Mesenteric fat pad (tissue), 1 donor: ENCODE measurements at places on chromosomes 2 and 18. TPM values are rescaled to one million over a fixed set of nuclear protein-coding genes. Genes with fewer than 3 reads are reported as not detected.

The NMUR1 gene
- total RNA-seq: 1.4 TPM

The RGPD3 gene
- 0.42 TPM for total RNA-seq

The UGT1A8 gene
- not detected for total RNA-seq

The IMPA2 gene
- 31.8 TPM for total RNA-seq

The TFPI gene
- 66.8 TPM for total RNA-seq

The TMEM37 gene
- total RNA-seq: 56.4 TPM

The ODC1 gene
- total RNA-seq: 32.8 TPM

GRCh38 chr18:79629249-79629558 is 50.4 kb upstream of the CTDP1 start:
- no peak for DNase-seq

DNA sequence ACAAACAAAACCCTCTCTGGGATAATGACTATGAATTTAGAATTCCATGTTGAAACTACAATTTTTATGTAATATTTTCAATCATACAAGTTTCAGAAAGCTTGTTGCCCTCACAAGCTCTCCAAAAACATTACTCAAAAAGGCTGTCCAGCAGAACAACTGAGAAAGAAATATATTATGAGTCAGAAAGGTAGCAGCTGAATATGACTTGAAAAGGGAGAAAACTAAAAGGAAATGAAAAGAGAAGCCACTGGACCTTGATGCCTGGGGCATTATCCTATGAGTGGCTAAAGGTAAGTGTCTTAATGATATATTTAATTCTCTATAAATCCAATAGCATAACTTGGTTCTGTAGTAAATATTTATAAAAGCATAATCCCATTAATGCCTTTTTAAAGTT is 61.8 kb downstream of the NXPH2 start:
- DNase-seq: no peak

- no peak for DNase-seq
Measured at GRCh38 chr2:215899141-215900074, 113.9 kb downstream of the MREG start.

DNA sequence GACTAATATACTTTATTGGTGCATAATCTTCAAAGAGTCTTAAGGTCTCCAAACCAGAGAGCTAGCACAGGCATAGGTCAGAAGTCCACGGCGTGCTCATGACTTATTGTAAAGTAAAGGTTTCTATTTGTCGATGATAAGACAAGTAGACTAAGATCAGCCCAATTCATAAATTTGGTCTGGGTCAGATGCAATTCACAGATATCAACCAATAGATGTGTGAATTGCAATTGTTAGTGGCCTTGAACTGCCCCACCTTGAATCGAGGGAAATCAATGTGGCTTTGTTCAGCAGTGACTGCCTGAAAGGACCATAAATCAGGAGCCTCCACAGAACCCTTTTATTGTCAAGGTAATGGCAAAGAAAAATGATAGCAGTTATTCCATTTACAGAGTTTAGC is 39.1 kb upstream of the CPS1 start:
- no peak for DNase-seq

GRCh38 chr2:128623776-128624761 is 305.4 kb upstream of the HS6ST1 start:
- DNase-seq: no peak

DNA sequence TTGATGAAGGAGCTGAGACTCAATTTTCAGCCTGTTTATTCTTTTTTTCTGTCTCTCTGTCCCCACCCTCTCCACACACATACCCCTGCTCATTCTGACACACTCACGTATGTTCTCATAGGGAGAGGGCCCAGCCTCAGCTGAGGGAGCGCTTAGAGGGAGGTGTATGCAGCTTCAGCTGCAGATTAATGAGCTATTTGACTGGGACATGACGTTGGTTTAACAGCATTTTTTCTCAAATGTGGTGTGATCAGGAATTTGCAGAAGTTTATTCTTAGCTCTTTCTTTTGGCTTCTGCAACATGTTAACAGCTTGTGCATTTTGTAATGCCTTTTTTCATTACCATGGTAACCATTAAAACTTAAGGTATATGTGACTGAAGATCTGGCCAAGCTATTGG is 1547.1 kb upstream of the PIK3C3 start:
- no peak for DNase-seq

DNA sequence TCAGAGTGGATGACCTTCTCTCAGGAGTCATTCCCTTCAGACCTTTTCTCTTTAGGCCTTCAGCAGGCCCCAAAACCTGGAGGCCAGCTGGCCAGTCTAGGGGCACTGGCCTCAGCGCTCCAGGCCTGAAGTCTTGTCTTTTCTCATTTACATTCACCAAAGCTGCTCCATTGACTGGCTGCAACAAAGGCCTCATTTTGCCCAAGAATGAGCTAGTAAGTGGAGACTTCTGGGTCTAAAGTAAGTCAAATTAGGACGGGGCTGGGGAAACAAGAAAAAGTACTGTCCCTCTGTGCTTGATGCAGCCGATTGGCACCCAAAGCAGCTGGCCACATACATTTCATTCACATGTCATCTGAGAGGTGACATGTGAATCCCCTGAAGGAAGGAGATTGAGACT is 83.8 kb upstream of the RIOK3 start:
- DNase-seq: no peak

DNA sequence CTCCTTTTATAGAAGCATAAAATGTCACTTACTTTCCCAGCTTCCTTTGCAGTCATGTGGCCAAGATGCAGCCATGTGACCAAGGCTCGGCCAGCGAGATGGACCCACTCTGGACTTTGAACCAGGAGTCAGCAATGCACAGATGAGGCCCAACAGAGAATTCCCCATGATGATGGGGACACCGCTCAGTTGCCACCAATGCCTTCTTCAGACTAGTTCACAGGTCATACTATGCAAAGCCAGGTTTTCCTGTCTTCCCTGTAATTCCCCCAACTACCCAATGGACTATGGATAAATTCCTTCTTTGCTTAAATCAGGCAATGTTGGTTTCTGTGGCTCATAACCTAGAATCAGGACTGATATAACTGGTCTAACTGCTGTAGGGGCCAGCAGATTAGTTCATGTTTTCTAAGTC is 22.5 kb upstream of the REL start:
- no peak for DNase-seq

- no peak for DNase-seq
Measured at GRCh38 chr2:8193686-8194615, 487.9 kb upstream of the ID2 start.

GRCh38 chr2:98793897-98794830 is 63.2 kb upstream of the MGAT4A start:
- DNase-seq: no peak

DNA sequence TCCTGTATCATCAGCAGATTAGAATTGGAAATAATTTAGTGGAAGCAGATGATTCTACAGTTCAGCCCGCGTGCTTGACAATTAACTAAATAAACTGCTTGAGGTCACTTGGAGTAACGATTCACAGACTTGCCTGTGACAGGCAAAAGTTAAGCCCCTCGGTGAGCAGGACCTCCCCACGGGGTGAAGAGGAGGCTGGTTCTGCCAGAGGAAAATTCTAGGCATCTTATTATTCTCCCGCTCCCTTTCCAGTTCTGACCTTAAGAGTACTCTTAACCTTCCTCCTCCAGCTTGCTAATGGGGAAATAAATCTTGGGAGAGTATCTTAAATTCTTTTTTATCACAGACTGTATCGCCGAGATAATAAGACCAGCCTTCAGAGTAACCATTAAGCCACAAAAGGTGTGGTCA is 169.7 kb upstream of the SMAD2 start:
- DNase-seq: no peak

GRCh38 chr2:112154246-112155117 is 16.3 kb downstream of the FBLN7 start:
- DNase-seq: peak; percentile 77

DNA sequence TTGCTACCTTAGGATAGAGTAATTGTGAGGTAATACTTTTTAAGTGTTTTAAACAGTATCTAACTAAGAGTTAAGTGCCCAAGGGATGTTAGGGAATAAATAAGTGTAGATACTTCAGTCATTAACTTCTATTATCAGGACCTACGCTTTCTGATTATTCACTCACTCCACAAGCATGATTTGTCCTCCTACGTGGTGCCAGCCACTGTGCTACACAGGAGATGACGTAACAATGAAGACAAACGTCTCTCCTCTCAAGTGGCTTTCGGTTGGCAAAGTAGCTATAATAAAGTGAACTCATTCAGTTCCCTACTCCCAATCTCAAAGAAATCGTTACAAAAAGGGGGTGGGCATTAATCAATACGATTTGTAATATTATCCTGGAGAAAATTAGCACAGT is 100.9 kb upstream of the SETBP1 start:
- DNase-seq: no peak

DNA sequence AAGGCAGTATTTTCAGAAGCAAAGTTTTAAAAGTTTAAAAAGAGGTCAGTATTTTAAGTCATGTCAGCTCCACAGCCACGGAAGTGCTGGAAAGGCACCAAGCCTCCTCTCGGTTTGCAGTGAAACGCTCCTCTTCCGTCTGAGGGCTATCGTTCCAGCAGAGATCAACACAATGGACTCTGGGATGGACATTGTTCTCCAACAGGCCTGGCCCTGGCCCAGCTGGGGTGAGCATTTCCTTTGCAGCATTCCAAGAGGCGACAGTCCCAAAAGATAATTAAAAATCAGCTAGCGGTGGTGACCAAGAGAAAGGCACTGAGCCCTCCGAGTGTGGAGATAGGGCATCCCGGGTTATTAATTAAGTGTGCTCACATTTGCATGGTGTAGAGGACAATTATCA is 95.9 kb upstream of the LCLAT1 start:
- DNase-seq: no peak

- DNase-seq: no peak
Measured at GRCh38 chr18:37443325-37444055, 122.1 kb downstream of the CELF4 start.

DNA sequence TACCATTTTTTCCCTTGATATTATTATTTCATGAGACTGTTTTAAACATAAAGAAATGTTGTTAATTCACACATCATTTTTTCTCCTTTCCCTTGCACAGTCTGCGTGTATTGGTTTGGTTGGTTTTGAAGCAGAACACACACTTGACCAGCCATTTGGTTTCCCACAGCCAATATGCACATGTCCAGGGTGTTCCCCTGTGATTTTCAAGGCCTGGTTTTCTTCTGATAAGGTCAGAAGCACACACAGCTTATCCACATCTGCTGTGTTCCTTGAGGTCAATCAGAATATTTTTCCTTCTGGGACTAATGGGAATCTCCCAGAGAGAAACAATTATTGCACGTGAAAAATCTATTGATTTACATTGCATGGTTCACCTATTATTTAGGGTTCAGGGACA is 103.2 kb upstream of the EFEMP1 start:
- DNase-seq: no peak

DNA sequence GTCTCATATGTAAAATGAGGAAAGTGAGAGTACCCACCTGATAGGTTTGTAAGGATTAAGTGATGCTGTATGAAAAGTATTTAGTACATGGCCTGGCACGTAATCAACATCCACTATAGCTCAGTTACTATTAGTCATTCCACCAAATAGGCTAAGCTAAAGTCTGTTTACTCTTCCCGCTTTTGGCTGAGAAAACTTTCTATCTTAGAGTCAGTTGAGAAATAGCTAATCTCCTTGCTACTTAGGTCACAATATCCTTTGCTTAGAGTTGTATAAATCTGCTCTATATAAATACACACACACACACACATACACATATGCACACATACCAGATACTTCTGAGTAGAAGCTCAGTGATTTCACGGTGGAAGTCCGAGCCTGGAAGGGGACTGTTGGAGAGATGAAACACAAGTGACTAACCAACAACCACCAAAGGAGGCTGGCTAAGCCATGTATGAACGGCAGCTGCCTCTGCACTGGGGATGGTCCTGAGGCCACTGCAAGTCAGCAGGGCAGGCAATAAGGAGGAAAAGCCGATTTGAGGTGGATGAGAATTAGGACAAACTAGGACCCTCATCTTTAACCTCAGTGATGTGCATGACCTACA is 104.6 kb upstream of the EPHA4 start:
- DNase-seq: no peak

DNA sequence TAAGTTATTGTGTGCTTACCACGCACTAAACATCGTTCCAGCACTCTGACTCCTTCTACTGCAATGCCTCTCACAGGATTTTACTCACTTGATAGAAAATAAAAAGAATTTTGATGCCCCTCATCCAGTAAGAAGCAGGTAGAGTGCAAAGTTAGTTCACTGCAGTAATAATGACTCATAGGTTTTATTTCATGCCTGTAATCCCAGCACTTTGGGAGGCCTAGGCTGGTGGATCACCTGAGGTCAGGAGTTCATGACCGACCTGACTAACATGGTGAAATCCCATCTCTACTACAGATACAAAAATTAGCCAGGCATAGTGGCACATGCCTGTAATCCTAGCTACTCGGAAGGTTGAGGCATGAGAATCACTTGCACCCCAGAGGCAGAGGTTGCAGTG is 190.6 kb downstream of the RAD51AP2 start:
- no peak for DNase-seq

DNA sequence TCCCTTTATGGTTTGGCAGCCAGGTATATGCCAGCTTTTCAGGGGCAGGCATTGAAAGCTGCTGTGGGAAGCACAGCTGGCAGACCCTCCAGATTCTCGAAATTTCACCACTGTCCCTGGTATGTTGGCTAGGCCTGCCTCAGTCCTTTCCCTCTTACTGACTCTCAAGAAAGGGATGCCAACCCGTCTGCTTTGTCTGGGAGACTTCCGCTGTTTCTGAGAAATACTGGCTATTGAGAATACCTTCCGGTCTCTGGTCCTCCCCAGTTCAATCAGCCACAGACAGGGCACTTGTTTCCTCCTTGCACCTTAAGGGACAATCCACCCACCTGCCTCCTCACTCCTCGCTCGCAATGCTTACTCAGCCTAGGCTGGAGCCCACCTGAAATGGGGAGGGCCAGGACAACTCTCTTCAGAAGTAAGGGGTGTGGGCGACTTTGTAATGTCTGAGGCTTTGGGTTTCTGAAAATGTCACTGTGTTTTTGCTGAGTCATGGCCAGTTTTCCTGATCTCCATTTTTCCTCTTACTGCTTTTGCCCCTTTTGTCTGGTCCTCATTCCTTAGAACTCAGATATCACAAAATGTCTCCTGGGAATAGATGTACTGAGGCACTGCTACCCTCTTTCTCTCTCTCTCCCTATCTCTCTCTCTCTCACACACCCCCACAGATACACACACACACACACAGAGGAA is 571.1 kb downstream of the TNS1 start:
- no peak for DNase-seq

- DNase-seq: no peak
Measured at GRCh38 chr18:77708826-77709506, 459.3 kb downstream of the GALR1 start.

GRCh38 chr2:118835746-118836410 is 11.6 kb downstream of the EN1 start:
- no peak for DNase-seq

DNA sequence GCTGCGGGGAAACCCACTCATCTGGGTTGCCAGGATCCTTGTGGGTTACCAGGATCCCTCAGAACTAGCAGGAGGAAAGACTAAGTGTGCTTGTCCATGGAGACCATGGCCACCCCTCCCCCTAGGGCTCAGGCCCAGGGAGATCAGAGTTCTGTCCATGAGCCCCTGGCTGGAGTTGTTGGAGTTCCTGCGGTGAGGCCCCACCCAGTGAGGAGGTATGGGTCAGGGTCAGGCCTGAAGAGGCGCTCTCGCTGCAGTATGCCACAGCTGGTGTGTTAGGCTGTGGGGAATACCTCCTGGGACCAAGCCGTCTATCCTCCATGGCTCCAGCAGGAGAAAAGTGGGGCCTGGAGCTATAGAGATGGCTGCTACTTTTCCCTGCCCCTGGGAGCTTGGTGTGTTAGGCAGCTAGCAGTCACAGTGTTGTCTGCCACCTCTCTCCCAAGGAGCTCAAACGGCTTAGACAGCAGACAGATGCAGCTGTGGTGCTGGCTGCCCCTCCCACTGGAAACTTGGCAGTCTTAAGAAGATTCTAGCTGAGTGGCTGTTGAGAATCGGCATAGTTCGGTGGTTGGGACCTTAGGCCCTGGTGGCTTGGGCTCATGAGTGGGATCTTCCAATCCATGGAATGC is 240.3 kb upstream of the CELF4 start:
- DNase-seq: no peak
